ENCODE measurements at places on chromosomes 1 and 21.
A peak's percentile ranks its signal among the peaks of the same experiment; 100 is the strongest.

GRCh38 chr1:201155354-201155753 lies 1.1 kb upstream of the TMEM9 start:
- no peak for DNase-seq

DNA sequence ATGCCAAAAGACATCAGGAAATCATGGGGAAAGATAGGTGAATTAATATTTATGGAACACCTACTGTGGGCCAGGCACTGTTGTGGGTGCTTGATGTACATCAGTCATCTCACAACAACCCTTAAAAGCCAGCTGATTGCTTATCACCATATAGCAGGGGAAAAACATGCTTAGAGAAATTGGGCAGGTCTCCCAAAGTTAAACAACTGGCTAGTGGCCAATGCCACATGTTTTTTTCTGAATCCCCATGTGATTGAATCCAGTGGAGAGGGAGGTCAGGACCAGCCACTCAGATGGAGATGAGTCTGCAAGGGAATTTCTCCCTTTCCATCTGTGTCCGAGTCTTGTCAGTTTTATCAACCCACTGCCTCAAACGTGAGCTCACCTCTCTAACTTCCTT lies 33.5 kb downstream of the UTP25 start:
- DNase-seq = no peak

- DNase-seq = no peak
Observed at GRCh38 chr1:160838888-160839287, 23.8 kb downstream of the CD244 start.

DNA sequence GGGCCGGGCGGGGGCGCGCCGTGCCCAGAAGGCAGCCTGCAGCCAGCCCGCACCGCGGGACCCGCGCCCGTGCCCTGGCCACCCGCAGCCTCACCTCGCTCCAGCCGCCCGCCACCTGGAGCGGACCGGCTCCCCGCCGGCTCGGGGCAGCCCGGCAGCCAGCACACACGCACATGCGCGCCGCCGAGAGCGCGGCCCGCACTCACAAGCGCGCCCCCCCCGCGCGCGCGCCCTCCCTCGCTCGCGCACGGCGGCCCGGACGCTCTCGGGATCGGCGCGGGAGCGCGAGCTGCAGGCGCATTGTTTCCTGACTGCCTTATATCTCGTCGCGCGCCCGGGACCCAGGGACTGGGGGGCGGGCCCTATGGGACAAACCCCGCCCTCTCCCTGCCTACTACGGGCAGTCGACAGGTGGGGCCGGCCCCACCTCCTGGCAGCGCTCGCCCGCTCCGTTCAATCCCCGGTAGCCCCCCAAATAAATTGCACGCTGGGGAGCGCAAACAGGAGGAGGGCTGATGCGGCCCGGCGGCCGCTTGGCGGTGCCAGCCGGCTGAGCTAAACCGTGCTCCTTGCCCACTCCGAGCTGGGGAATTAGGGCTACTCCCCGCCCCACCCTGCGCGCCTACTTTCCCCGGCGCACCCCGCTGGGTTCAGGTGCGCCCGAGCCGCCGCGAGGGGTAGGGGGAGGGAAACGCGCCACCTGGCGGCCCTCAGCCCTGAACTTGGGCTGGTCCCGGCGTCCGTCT lies at the start of gene MYCL:
Gene MYCL (minus strand): TSS at position 204 of the 746 bp plus-strand sequence. CDS start 483 bp downstream, outside the sequence.
- DNase-seq = peak; percentile 68

GRCh38 chr1:7553042-7553690 lies 217.9 kb upstream of the VAMP3 start:
- DNase-seq = no peak

- peak; percentile 52 for DNase-seq
Observed at GRCh38 chr1:206770531-206771337, at the start of gene IL19. TSS of gene IL19 (plus strand) at chr1:206770773. CDS start at chr1:206836663, 65,890 bp downstream.

DNA sequence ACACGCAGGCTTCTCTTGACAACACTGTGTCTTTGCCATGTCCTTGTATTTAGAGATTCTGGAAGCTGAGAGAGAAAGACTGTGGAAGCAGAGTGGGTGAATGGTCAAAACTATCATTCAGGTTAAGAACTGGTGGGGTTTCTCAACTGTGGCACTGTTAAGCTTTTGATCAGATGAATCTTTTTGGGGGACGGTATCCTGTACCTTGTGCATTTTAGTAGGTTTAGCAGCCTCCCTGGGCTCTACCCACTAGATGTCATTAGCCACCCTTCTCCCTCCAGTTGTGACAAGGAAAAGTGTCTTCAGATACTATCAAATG lies 39.4 kb downstream of the ATP1A1 start:
- no peak for DNase-seq

- no peak for DNase-seq
Observed at GRCh38 chr1:33348194-33348593, 27.3 kb upstream of the A3GALT2 start.

DNA sequence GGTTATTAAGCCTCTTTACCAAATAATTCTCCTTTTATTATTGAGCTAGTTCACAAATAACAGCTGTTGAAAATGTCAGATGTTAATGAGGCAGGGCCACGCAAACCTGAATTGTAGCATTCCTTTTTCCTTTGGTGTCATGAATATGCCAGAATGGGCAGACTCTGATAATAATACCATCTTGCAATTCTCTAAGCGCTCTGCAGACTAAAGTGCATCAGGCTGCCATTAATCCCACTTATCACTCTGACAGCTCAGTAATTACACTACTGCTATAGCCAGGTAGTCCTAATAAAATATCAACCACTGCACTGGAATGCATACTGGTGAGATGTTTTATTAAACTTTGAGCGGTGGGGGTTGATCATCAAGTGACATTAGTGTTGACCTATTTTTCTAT lies 177.7 kb downstream of the DPYD start:
- DNase-seq = no peak

GRCh38 chr21:33116676-33117075 lies 46.7 kb downstream of the OLIG1 start:
- no peak for DNase-seq

DNA sequence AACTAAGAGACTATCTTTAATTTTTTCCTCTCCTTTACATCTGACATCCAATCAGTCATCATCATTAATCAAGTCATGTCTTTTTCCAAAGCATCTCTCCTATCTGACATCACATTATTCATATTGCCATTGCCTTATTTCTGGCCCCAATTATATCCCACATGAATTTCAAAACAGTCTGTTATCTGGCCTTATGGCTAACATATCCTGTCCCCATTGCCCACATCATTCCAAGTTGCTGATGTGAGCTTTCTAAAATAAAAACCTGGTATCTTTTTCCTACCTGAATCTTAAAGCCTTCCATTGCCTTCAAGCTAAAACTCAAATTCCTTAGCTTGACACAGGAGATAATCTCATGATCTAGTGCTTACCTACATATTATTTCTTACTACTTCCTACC lies 283.9 kb downstream of the LRRC40 start:
- DNase-seq = no peak

DNA sequence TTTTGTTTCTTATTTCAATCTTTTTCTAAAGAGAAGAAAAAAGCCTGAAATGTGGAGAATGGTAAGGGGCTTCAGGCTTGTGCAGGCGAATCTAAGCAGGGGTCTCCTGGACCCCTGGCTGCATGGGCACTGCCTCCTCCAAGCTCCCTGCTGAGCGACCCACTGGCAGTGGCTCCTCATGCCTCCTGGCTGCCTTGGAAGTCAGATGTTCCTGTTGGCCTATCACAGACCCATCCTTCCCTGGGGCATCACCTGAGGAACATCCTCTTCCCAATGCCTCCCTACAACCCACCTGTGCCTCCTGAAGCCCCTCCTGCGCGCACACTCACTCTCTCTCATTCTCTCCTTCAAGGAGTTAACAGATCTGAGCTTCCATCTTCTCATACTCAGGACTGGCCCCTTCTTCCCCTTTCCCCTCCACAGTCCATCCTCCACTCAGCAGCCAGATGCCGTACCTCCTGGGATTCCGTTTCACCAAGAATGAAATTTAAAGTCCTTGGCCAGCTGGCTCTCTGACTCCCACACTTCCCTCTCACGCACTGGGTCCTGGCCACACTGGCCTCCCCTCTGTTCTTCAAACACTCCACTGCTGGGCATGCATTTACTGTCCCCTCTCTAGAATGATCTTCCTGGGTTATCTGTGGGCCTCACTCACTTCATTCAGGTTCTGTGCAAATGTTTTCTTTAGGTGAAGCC lies 41.7 kb downstream of the AZIN2 start:
- no peak for DNase-seq

DNA sequence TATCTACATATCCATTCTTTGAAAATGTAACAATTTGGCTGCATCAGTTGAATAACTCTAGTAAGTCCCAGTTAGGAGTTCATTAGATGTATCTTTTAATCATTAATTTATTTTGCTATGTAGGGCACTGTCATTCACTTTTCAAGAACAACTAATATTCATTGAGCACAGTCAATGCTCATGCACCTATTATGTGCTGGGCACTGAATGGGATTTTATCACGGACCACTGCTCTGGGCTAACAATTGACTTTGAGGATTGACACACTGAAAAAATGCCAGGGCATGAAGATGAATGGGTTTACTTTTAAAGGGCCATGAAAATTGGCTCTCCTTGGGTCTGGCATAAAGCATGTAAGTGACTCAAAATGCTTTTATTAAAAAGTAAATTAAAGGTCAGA lies 375.2 kb downstream of the PLPP3 start:
- no peak for DNase-seq

GRCh38 chr1:111272081-111272480 lies 18.6 kb upstream of the CHIA start:
- DNase-seq = no peak

- DNase-seq = no peak
Observed at GRCh38 chr1:241985787-241986186, 13.1 kb downstream of the MAP1LC3C start.

DNA sequence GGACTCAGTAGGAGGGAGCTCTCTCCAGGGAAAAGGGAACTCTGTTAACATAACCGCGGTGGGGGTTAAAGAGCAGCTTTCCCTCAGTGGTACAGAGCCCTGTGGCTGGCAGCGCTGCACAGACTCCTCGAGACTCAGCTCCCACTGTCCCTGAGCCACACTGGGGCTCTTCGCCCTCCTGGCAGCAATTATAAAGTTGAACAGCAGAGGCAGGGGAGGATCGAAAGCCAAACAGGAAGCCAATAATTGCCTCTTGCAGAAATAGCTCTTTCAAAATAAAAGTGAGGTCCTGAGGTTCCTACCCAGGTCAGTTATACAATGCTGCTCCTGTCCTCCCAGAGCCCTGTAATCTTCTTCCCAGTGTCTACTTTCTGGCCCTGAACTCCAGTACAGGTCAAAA lies 77.0 kb downstream of the FAM78B start:
- no peak for DNase-seq

- DNase-seq = no peak
Observed at GRCh38 chr1:167627615-167627864, 2.5 kb upstream of the RCSD1 start.

GRCh38 chr1:25456502-25456901 lies 25.8 kb downstream of the MACO1 start:
- no peak for DNase-seq

Data from activated CD4-positive, alpha-beta T cell treated with anti-CD3 and anti-CD28 coated beads for 4 hours (primary cell).